ENCODE measurements at places on chromosomes 16 and 17. TPM values are rescaled to one million over a fixed set of nuclear protein-coding genes. Genes with fewer than 3 reads are reported as not detected.
A peak's percentile ranks its signal among the peaks of the same experiment; 100 is the strongest.

The HSPB9 gene
- total RNA-seq: 0.48 TPM

- H3K36me3 ChIP-seq: no peaks in the 10 kb centered on the region
- no peak for DNase-seq
- H3K27ac ChIP-seq: no peak overlapping the region
- no peaks in the 10 kb centered on the region for H3K27me3 ChIP-seq
Observed at GRCh38 chr16:57651344-57652333, 16.5 kb upstream of the ADGRG3 start.

The ACADVL gene
- 829 TPM for total RNA-seq

DNA sequence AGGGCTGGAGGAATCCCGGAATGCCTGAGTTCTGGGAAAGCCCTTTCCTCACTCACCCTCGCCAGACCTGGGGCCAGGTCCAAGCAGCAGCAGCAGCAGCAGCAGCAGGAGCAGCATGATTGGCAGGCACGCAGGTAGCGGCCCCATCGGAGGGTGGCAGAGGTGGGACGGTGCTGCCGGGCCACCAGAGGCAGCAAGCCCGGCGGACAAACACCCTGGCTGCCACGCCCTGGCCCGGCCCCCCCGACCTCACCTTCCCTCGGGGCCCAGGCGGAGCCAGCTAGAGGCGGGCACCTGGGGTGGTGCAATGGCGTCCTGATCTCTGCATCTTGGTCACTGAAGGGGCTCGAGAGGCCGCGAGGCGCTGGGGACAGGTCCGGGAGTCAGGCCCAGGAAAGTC is 122.4 kb downstream of the LAT start:
- H3K27ac ChIP-seq: no peak overlapping the region
- peaks cover 3% of the 10 kb centered on the region for H3K27me3 ChIP-seq
- H3K4me3 ChIP-seq: no peak overlapping the region
- no peak for DNase-seq
- no peaks in the 10 kb centered on the region for H3K36me3 ChIP-seq

- peak overlapping the region; percentile 77 for H3K4me3 ChIP-seq
- peaks cover 13% of the 10 kb centered on the region for H3K4me1 ChIP-seq
- no peak for DNase-seq
- H3K27me3 ChIP-seq: no peaks in the 10 kb centered on the region
- H3K36me3 ChIP-seq: no peaks in the 10 kb centered on the region
Observed at GRCh38 chr17:42288803-42289610, 709 bp downstream of the STAT5A start.

DNA sequence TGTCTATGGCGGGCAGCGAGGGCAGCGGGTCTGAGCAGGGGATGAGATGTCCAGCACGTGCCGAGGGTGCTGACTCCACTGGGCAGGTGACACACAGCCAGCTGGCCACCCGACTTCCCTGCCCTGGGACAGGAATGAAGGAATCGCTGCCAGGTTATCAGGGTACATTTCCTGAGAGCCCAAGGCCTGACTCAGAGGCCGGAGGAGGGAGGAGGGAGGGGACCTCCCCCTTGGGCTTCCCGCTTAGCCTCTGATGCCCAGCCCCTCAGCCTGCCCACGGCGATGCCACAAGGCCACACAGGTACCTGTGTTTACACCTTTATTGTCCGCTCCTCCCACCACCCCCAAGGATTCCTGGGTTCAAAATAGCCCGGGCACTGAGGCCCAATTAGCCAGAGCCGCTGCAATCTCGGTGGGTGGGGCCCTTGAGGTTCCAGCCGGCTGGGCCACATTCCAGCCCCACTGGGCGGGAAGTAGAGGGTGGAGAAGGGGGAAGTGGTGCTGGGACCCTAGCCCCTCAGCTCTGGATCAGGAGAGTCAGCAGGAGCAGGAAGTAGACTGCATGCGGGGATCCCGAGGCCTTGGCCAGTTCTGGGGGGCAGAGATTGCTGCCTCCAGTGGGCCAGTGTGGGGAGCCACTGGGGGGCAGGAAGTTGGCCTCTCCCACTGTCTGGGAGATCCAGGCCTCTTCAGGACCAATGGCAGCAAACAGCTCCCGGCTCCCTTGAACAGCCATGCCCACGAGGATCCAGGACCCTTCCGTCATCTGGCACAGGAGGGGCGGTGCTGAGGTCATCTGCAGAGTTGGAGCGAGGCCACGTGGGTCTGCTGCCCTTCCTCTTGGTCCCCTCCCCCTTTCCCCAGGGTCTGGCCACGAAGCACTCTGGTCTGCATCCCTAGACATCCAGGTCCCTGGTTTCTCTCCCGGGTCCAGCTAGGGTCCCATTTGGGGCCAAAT is 3.4 kb upstream of the PRSS8 start:
- no peaks in the 10 kb centered on the region for H3K27me3 ChIP-seq
- peak; percentile 85 for DNase-seq
- peak overlapping the region; percentile 7 for H3K4me3 ChIP-seq
- peaks cover 9% of the 10 kb centered on the region for H3K4me1 ChIP-seq
- peak overlapping the region; percentile 87 for H3K27ac ChIP-seq
- H3K36me3 ChIP-seq: no peaks in the 10 kb centered on the region

DNA sequence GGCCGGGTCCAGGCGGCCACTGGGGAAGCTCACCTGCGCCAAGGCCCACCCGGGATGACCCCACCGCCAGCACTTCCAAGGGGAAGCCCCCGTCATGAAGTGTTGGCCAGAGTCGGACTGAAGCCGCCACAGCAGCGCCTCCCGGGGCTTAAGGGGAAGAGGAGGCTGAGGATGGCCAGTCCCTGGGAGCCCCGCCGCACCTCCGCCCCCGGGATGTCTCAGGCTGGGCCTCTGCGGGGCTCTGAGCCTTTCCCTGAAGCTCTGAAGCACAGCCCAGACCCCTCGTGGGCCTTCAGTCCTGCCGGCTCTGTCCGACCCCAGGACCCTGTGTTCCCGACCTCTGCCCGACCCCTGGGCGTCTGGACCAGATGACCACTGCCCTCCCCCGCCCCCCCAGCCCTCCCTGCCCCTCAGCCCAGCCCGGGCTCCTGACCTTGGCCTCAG is 42.8 kb upstream of the ACSF3 start:
- H3K36me3 ChIP-seq: no peaks in the 10 kb centered on the region
- H3K27me3 ChIP-seq: peaks cover 67% of the 10 kb centered on the region
- no peak overlapping the region for H3K4me3 ChIP-seq
- no peak for DNase-seq

DNA sequence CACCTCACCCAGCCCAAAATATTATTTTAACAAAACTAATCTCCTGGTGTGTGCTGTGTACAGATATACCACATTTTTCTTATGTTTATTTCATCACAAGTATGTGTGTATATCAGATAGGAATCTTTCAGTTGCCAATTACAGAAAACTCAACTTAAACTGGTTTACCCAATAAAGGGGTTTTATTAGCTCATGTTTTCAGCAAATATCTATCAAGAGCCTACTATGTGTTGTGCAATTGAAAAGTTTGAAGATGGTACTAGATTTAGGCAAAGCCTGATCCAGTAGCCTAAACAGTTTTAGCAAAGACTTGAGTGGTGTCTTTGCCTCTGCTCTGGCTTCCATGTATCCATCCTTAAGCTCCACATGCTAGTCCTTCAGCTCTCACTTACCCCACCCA is 45.1 kb upstream of the LYRM9 start:
- H3K4me3 ChIP-seq: no peak overlapping the region
- H3K36me3 ChIP-seq: no peaks in the 10 kb centered on the region
- no peaks in the 10 kb centered on the region for H3K4me1 ChIP-seq
- DNase-seq: no peak
- no peak overlapping the region for H3K27ac ChIP-seq
- no peaks in the 10 kb centered on the region for H3K27me3 ChIP-seq

DNA sequence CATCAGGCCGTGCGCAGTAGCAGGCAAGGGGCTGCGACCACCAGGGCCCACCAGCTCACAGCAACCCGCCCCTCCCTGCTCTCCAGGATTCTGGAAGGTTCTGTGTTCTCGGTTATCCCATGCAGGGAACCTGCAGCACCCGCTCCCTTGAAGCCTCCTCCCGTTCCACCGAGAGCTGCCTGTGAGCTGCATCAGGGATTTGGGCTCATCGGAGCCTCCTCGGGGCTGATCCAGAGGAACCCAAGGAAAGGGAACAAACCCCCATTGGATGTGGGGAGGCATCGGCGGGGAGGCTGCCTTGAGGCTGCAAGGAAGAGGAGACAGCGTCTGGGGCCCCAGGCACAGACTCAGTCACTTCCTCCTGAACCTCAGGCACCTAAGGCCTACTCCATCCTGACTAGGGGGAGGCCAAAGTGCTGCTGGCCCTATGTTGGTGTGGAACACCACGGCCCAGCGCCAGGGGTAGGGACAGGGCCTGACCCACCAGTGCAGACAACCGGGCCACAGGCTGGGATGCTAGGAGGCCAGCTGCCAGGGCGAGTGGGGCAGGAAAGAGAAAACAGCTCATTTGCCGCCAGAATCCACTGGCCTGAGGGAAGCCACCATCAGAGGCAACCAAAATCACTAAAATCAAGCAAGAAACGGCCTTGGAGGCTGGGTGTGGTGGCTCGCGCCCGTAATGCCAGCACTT is 14.4 kb upstream of the LGALS3BP start:
- H3K27ac ChIP-seq: no peak overlapping the region
- peak; percentile 45 for DNase-seq
- H3K27me3 ChIP-seq: no peaks in the 10 kb centered on the region
- no peak overlapping the region for H3K4me3 ChIP-seq
- no peaks in the 10 kb centered on the region for H3K4me1 ChIP-seq
- H3K36me3 ChIP-seq: no peaks in the 10 kb centered on the region

GRCh38 chr16:68227850-68228553 is 7.9 kb downstream of the ESRP2 start:
- no peak for DNase-seq
- H3K4me3 ChIP-seq: no peak overlapping the region
- H3K27me3 ChIP-seq: no peaks in the 10 kb centered on the region
- H3K4me1 ChIP-seq: no peaks in the 10 kb centered on the region
- H3K27ac ChIP-seq: peak overlapping the region; percentile 25

DNA sequence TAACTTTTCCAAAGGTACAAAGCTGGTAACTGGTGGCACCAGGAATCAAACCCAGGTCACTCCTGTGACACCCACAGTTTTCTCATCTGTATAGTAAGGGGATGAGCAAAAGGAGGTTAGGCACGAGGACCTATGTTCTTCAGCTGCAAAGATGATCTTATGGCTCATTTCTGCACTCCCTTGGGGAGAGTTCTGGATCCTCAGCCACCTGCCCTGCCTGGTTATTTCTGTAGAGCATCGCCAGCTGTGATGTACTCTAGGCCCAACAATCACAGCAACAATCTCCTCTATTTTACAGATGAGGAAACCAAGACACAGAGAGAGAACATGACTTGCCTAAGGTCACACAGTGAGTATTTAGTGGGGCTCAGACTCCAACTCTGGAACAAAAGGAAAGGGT is 5.4 kb upstream of the CPNE2 start:
- DNase-seq: no peak
- H3K4me3 ChIP-seq: no peak overlapping the region
- peaks cover 6% of the 10 kb centered on the region for H3K4me1 ChIP-seq
- H3K27ac ChIP-seq: no peak overlapping the region
- no peaks in the 10 kb centered on the region for H3K27me3 ChIP-seq

- DNase-seq: no peak
- no peaks in the 10 kb centered on the region for H3K27me3 ChIP-seq
- H3K4me3 ChIP-seq: no peak overlapping the region
- peaks cover 31% of the 10 kb centered on the region for H3K4me1 ChIP-seq
- no peaks in the 10 kb centered on the region for H3K36me3 ChIP-seq
- H3K27ac ChIP-seq: peak overlapping the region; percentile 56
Observed at GRCh38 chr16:70430667-70431536, 8.0 kb downstream of the ST3GAL2 start.

GRCh38 chr17:41416479-41416878 is 7.9 kb downstream of the KRT37 start:
- no peaks in the 10 kb centered on the region for H3K4me1 ChIP-seq
- no peak for DNase-seq
- peak overlapping the region; percentile 32 for H3K27ac ChIP-seq
- no peaks in the 10 kb centered on the region for H3K27me3 ChIP-seq

The PRAC2 gene
- total RNA-seq: not detected

DNA sequence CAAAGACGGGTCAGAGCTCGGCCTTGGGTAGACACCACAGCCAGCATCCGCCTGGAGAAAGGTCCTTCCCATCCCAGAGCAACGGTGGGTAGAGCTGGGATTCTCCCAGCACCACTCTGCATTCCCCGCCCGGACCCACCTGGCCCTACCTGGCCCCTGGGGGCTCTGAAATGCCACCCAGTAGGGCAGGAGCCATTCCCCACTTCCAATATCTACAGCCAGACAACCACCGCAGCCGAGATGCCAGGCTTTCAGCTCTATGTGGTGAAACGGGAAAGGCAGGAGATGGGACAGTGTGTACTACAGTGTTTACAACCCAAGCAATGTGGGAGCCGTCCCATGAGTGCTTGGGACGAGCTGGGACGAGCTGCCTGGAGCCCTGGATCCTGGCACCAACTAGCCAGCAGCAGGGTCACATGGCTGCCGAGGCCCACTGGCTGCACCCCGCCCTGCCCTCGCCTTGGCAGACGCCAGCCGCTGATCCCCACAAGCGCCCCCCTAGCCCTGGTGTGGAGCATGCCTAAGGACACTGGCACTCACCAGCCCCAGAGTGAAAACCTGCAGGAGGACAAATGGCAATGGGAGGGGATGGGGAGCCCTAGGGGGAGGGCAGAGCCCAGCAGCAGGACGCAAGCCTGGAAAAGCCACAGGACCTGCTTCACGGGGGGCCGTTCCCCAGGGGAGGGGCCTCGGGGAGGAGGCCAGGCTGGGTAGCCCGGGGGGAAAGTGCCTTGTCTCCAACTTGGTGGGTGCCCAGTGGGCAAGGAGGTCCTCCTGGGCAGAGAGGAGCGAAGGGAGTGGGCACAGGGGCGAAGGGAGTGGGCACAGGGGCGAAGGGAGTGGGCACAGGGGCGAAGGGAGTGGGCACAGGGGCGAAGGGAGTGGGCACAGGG is 13.5 kb downstream of the TMC6 start:
- no peak overlapping the region for H3K27ac ChIP-seq
- H3K4me3 ChIP-seq: no peak overlapping the region
- H3K27me3 ChIP-seq: no peaks in the 10 kb centered on the region
- no peaks in the 10 kb centered on the region for H3K4me1 ChIP-seq

DNA sequence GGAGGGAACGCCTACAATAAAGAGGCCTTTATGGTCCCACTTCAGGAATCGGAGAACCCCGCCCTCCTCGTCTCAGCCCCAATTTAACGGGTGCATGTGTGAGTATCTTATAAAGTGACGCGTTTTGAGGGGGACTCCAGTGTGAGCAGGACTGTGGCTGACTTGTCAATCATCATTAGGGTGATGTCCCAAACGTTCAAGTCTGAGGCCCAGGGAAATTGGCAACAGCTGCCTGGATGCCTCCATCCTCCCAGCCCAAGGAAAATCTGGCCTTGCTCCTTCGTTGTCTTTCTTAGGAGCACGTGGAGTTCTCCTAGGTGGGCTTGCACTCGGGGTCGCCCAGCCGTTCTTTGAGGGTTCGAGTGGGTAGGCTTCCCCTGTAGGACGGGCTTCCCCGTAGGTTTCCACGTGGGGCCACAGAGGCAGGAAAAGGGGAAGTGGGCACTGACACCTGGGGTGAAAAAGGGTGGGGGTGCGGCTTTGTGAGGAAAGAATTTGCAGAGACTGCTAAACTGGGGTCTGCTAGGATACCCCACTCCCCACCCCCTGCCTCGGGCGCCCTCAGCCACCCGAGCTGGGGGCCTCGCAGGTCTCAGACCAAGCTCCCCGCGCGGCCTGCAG is 561 bp upstream of the HERPUD1 start:
- peak overlapping the region; percentile 99 for H3K4me3 ChIP-seq
- H3K27ac ChIP-seq: peak overlapping the region; percentile 99
- no peaks in the 10 kb centered on the region for H3K36me3 ChIP-seq
- DNase-seq: peak; percentile 43
- H3K27me3 ChIP-seq: no peaks in the 10 kb centered on the region
- H3K4me1 ChIP-seq: no peaks in the 10 kb centered on the region
